Cardiac muscle cell (in vitro differentiated cells and primary cell): ENCODE measurements at places on chromosomes 1 and 21. TPM values are rescaled to one million over a fixed set of nuclear protein-coding genes. Genes with fewer than 3 reads are reported as not detected.

The S100A5 gene
- not detected in 2 replicates for total RNA-seq

DNA sequence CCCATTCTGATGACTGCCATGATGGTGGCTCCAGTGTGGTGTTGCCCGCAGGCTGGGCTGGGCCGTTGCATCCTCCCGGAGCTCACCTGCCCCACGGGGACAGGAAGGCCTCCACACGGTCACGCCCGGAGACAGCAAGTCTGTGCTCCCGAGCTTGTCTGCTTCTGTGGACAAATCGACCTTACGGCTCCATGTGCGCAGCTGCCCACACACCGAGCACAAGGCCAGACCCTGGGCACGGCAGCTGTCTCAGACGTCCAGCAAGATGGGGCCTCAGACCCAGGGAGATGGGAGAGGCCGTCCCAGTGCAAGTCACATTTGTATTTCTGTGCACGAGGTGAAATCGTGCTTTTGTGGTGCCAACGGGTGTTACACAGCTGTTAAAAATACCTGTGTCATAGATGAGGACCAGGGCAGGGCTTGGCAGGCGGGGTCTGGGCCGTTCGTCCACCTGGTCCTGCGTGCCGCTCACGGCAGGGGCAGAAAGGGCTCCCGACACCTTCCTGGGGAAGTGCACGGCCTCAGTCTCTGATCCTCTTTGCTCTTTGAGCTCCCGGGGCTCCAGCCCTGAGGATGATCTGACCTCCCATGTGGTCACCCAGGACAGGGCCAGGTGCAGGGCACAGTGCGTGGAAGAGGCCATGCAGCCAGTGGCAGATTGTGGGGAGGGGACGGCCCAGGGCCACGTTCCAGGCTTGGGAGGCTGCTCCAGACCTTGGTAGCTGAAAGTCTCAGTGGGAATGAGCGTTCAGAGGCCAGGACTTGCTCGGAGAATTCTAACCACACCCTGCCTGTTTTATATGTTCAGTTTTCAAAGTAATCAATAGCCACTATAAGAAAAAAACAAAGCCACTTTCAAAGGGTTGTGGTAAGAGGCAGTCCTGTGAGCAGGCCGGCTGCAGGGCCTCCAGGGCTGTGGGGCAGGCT lies 13.5 kb downstream of the COL6A1 start:
- H3K36me3 ChIP-seq, result peaks cover 23% of the 10 kb centered on the region
- H3K4me3 ChIP-seq, result no peak overlapping the region
- H3K4me1 ChIP-seq, result no peaks in the 10 kb centered on the region
- DNase-seq, result no peak
- no peak overlapping the region for H3K27ac ChIP-seq

GRCh38 chr1:37233606-37234005 lies 199.3 kb upstream of the GRIK3 start:
- no peak for DNase-seq
- no peaks in the 10 kb centered on the region for H3K4me1 ChIP-seq
- no peak overlapping the region for H3K4me3 ChIP-seq
- no peaks in the 10 kb centered on the region for H3K36me3 ChIP-seq

The CEP170 gene
- total RNA-seq, result 36.7 and 76.9 TPM in 2 replicates

- H3K4me1 ChIP-seq, result no peaks in the 10 kb centered on the region
- no peak for DNase-seq
These were observed 24.1 kb upstream of the ARHGEF11 start for GRCh38 chr1:157069601-157070000.

The LY9 gene
- not detected in 2 replicates for total RNA-seq
